ENCODE measurements at places on chromosomes 5 and 9.

- DNase-seq = no peak
Observed at GRCh38 chr5:10351199-10351905, 2.1 kb upstream of the MARCHF6 start.

- DNase-seq = no peak
Observed at GRCh38 chr9:101265261-101265660, 119.5 kb downstream of the BAAT start.

DNA sequence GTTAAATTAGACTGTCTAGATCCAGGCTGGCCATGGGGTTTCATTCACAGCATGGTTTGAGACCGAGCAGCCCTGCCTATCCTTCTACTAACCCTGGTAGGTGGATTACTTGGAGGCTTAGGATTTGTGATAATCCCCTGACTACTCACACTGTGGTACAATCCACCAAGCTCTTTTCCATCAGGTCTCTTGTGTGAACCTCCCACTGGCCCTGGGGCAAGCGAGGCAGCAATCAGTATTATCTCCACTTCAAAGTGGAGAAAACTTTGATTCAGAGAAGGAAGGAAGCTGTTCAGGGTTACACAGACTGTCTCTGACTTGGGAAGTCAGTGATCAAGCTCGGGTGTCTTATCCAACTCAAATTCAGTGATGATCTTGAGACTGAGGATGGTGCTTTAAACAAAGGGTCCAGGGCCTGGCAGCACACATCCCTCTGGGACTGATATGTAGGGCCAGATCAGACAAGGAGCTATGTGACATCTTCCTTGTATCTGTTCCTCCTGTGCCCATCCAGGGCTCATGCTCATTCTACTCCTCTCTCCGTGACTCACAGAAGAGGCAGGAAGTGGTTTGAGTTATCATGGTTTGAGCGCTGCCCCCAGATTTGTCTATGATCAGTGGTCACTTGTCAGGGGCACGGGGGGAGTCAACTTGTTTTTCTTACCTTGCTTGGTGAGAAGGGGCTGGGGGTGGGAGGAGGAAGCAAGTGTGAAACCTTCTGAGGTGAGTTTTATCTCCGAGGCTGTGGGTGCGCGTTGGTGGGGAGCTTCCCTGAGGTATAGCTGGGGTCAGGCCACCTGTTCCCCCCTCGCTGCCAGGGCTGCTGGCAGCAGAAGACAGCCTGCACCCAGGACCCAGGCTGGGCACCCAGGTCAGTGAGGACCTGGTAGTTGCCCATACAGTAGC lies 48.6 kb downstream of the RGS3 start:
- no peak for DNase-seq

DNA sequence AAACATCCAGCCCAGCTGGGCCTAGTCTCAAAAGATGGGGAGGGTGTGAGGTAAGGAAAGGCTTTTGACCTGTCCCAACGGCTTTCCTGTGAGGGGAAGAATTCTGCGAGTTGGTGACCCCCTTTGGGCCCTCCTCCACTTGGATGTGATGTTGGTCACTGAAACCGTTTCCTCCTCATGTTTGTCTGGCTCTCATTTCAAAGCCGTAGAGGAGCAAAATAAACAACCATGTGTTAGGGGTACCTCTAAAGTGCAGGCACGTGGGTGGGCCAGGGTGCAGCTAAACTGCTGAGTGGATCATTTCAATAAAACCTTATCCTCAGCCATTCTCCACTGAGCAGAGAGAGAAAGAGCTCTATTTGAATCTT lies 84.3 kb upstream of the MELK start:
- DNase-seq = no peak

DNA sequence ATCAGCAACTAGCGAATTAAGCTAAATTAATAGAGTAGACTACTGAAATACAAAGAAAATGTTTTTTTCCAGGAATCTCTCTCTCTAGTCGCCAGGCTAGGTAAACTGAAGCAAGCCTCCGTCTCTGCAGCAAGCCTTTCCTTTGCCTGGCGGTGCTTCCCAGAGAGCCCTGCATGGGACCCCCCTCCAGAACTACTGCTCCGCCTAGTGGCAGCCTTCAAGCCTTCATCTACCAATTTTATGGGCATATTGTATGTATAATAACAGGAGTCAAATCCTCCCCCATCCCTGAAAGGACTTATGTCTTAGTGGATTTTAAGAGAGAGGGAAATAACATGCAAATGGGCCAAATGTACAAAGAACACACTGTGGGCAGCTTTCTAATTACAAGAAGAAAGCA lies 241.9 kb downstream of the SAXO1 start:
- no peak for DNase-seq

- no peak for DNase-seq
Observed at GRCh38 chr5:121572061-121572460, 279.6 kb upstream of the FTMT start.

- DNase-seq = no peak
Observed at GRCh38 chr9:14530841-14531240, 162.4 kb downstream of the ZDHHC21 start.

GRCh38 chr5:73229271-73229670 lies 56.3 kb downstream of the TMEM174 start:
- no peak for DNase-seq

DNA sequence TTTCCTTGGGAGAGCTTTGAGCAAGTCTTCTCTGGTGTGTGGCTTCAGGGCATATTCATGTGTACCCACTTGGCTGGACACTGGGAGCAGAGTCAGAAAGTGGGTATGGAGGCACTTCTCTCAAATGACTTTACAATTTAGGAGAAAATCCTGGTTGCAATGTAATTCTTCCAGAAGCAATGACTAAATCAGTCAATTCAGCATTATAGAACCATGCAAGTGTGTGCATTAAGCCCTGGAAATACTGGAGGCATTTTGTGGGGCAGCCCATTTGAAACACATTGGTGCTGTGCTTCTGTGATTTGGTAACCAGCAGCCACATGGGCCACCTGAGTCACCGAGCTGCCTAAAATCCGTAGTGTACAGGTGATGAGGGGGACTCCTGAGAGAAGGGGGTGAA lies 94.6 kb upstream of the TAS2R1 start:
- no peak for DNase-seq

DNA sequence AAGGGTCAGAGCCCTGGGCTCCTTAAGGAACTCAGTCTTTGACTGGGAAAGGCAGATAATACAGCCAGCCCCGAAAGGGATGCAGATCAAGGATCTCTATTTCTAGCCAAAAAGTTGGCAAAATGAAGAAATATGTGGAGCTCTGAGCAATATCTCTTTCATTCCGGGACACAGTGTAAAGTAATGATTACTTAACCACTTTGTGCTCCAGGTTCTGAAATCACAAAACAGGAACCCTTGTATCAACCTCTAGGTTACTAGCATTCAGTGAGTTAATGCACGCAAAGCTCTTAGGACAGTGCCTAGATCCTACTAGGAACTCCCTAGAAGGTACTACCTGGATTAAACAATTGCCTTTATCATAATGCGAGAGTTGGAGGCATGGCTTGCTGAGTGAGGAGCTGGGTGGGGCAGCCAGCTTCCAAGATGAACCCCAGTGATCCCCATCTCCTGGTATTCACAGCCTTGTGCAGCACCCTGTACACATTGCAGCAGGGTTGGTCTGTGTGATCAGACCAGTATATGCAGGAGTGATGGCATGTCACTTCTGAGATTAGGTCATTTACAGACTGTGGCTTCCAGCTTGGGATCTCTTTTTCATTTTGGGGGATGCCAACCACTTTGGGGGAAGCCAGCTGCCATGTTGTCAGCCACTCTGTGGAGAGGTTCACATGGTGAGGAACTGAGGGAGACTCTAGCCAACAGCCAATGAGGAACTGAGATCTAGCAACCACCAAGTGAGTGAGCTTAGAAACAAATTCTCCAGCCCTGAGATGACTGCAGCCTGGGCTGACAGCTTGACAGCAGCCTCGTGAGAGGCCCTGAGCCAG lies 103.1 kb upstream of the SLC44A1 start:
- no peak for DNase-seq

DNA sequence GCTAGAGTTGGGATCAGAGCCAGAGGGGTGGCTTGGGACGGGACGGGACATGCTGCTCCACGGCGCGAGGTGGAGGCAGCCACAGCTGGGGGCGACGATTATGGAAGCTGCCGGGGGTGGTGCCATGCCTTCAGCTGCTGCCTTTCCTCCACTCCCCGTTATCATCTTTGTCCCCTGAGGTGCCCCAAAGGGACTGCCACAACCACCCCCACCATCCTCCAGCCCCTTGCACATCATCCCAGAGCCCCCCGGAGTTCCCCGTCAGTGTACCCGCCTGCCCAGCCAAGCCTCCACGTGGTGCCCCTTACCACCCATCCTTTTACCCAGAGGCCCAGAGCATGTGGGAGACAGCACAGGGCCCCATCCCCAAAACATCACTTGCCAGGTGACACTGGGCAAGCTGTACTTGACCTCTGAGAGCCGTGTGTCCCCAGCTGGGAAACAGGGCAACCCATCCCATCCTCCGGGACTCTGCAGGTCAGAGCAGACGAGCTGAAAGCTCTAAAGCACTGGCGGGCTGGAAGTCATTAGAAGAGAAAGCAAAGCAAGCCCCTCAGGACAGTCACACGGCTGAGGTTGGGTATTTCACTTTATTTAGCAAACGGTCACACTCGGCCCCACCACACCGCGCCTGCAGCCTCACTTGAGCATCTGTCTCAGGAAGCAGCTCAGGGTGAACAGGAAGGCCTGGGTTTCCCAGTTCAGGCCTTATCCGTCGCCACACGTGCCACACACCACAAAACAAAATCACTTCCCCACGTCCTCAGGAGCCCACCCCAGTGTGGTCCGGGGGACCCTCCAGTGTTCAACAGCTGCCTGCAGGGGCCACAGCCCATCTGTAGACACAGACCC lies 19.5 kb upstream of the MXD3 start:
- DNase-seq = no peak
